ENCODE measurements at places on chromosomes 7 and 10. TPM values are rescaled to one million over a fixed set of nuclear protein-coding genes. Genes with fewer than 3 reads are reported as not detected.

Gene IL6
- 0.95 TPM for polyA plus RNA-seq

Gene LFNG
- polyA plus RNA-seq: 15.4 TPM

Gene NUDT13
- 2.2 TPM for polyA plus RNA-seq

Gene C7orf33
- polyA plus RNA-seq: not detected

Gene DPYSL4
- 1.7 TPM for polyA plus RNA-seq

Gene GHRHR
- not detected for polyA plus RNA-seq

Gene LIPM
- not detected for polyA plus RNA-seq

Gene MCM10
- polyA plus RNA-seq: 0.31 TPM

Gene IFIT1B
- not detected for polyA plus RNA-seq

Gene TMEM270
- not detected for polyA plus RNA-seq

Gene HGF
- polyA plus RNA-seq: 2.7 TPM

Gene NPTX2
- 4.5 TPM for polyA plus RNA-seq

Gene EPHA1
- polyA plus RNA-seq: 25.9 TPM

Gene SRGN
- 83.6 TPM for polyA plus RNA-seq

Gene MRC1
- polyA plus RNA-seq: 7.0 TPM

Gene GPR158
- polyA plus RNA-seq: 0.15 TPM

Gene RNF133
- not detected for polyA plus RNA-seq

Gene FEZF1
- not detected for polyA plus RNA-seq

Gene ANXA8
- 77.4 TPM for polyA plus RNA-seq

Gene NSUN5
- polyA plus RNA-seq: 26.9 TPM

Gene GRID2IP
- polyA plus RNA-seq: 0.25 TPM

Gene C10orf143
- polyA plus RNA-seq: 7.6 TPM

Gene LMOD2
- 0.46 TPM for polyA plus RNA-seq

Gene OGDHL
- 0.31 TPM for polyA plus RNA-seq

Gene HTRA1
- 31.5 TPM for polyA plus RNA-seq
